Activated T-helper 2 cell treated with anti-CD3 and anti-CD28 coated beads, Interferon-gamma antibody, Interleukin-2, Interleukin-4, amounts not matched to agents 10 μg/mL and 5 μg/mL and 100 μg/mL, durations not matched to agents 14 hours and 24 hours and 36 hours (primary cell): ENCODE measurements at places on chromosomes 16 and 17. TPM values are rescaled to one million over a fixed set of nuclear protein-coding genes. Genes with fewer than 3 reads are reported as not detected.

Gene NEUROD2
- total RNA-seq, result not detected in 2 replicates

- DNase-seq, result no peak
Observed at GRCh38 chr16:583470-583814, 6.4 kb upstream of the RAB40C start.

GRCh38 chr17:79147746-79148506, 73.3 kb downstream of the ENGASE start:
- DNase-seq, result no peak

- DNase-seq, result no peak
Observed at GRCh38 chr16:48381201-48381600, 4.0 kb downstream of the SIAH1 start.
